ENCODE measurements at places on chromosomes 16 and 17.

GRCh38 chr16:51545951-51546350, 394.9 kb upstream of the SALL1 start:
- DNase-seq = no peak

GRCh38 chr17:11954936-11955335, 42.3 kb downstream of the ZNF18 start:
- DNase-seq = no peak

DNA sequence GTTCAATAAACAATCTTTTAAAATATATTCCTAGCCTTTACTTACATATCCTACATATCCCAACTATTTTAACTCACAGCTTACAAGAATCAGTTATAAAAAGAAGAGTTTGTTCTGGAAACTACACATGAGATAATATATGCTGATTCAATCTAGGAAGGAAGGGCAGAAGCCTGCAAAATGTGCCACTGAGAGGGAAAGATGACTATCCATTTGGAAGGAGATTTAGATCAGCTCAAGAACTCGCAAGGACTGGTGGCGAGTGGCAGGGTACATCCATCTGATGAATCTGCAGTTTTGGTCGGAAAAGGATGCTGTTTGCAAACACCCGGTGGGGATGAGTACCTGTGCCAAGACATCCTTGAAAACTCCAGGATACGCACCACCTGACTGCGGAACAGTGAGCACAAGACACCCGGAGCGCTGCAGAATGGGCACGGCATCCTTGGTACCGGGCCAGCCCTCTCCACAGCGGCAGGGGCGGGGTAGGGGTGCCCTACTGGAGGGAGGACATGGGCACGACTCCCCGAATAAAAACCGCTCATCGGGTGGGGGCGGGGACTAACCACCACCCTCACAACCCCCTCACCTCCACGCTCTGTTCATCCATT, 723 bp downstream of the TRIM37 start:
- DNase-seq = peak; percentile 76

- DNase-seq = no peak
Observed at GRCh38 chr17:17155568-17155967, 50.6 kb downstream of the PLD6 start.

GRCh38 chr16:3938843-3939624, 58.5 kb upstream of the CREBBP start:
- peak; percentile 66 for DNase-seq

DNA sequence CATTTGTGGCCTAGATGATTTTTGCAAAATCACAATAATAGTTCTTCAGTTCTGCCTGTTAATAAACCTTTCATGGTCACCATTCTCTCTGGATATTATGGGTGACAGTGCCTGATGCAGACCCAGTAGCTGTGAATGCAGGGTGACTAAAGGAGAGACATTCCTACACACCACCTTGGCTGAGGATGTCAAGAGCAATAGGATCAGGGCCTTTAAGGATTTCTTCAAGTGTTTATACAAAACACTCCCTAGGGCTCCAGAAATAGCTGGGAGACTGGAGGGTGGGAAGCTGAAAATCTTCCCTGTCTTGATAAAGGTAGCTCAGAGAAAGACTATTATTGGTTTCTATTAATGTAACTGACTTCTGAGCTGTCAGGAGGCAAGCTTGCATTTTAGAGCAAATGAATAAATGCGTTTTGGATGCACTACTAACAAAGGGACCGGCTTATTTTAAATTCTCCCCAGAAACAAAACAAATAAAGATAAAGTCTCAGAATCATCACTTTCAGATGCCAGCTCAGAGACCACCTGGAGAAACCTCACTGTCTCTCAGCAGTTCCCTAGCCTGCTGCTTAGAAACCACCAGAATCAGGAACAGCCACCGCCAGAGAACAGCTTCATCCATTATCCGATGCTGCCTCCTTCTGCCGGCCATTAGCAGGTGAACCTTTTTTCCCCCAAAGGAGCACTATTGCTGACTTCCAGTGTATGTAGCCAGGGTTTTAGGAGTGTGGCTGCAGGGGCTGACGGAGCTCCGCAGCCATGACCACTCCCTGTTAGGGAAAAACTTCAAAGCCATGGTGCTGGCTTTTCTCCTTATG, 171.4 kb upstream of the DYNLRB2 start:
- DNase-seq = no peak

GRCh38 chr17:10332515-10332914, 40.3 kb downstream of the MYH13 start:
- DNase-seq = no peak

DNA sequence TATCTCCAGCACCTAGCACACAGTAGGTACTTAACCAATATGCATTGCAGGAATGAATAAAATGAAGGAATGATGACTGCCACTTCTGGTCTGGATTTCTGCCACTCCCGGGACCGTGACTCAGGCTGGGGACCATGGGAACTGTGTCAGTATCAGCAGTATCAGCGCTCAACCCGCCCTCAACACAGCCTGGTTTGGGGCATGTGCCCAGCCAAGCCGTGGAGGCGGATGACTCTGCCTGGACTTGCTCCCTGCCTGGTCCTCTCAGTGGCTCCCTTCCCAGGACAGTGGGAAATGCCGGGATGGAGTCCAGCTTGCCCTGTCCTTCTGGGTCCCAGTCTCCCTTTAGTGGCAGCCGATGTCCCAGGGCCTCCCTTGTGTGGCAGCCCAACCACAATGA, 55.1 kb downstream of the SRCIN1 start:
- DNase-seq = peak; percentile 81
